ENCODE measurements at places on chromosomes 3 and 15. TPM values are rescaled to one million over a fixed set of nuclear protein-coding genes. Genes with fewer than 3 reads are reported as not detected.

DNA sequence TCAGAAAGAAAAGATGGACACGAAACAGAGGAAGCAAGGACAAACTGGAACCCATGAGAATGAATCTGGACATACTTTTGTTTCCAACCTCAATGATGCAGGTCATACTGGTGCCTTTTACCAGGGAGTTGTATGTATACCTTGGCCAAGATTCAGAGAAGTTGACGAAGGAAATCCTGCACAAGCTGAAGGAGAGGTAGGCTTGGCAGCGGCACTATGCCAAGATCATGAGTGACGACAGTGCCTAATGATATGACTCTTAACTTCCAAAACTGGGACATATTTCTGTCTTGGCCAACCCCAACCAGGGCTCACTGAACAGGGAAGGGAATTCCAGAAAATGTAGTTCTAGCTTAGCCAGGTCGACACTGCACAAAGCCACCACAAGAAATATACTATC, 149.2 kb upstream of the SLCO3A1 start:
- no peak for DNase-seq

Gene LRRN1
- 0.65 TPM for total RNA-seq

DNA sequence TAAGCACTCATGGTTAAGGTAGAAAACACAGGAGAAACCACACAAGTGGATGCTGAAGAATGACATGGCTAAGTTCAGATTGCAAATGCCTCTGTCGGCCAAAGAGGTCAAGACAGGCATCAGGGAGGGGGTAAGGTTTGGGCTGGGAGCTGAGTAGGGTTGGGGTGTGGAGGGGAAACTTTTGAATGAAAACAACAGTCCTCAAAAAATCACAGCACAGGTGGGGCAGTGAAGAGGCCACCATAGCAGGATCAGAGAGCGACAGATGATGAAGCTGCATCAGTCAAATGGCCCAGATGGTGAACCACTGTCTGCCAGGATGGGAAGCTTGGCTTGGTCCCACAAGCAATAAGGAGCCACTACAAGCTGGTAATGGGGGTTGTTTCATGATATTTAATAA, 74.9 kb downstream of the ADCY5 start:
- no peak for DNase-seq

Gene CCDC191
- 2.7 TPM for total RNA-seq

DNA sequence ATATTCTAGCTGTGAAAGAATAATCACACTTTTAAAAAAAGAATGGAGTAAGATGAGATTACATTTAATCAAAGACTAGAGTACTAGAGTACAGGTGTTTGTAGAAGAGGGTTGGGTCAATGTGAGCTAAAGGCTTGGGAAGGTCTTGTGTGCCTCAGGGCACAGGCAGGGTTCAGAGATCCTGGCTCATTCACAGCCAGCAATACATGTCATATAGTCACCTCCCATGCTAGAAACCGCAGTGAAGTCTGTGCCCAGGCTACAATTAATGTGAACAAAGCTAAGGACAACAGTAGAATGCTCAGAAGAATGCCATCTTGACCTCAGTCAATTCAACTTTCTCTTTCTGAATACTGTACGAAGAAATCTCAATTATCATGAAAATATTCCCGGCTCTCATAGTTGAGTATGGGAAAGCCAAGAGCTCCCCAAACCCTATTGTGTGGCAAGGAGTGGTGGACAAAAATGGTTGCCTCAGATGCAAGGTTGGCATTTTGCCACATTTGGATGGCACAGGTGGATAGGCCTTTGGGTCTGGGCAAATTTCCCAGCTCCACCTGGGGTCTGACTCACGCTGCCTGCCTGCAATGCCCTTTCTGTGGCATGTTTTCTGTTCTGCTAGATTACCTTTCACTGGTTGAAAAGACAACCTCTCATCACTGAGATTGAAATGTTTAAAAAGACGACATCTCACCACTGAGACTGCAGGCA, 70.2 kb downstream of the NMD3 start:
- no peak for DNase-seq

DNA sequence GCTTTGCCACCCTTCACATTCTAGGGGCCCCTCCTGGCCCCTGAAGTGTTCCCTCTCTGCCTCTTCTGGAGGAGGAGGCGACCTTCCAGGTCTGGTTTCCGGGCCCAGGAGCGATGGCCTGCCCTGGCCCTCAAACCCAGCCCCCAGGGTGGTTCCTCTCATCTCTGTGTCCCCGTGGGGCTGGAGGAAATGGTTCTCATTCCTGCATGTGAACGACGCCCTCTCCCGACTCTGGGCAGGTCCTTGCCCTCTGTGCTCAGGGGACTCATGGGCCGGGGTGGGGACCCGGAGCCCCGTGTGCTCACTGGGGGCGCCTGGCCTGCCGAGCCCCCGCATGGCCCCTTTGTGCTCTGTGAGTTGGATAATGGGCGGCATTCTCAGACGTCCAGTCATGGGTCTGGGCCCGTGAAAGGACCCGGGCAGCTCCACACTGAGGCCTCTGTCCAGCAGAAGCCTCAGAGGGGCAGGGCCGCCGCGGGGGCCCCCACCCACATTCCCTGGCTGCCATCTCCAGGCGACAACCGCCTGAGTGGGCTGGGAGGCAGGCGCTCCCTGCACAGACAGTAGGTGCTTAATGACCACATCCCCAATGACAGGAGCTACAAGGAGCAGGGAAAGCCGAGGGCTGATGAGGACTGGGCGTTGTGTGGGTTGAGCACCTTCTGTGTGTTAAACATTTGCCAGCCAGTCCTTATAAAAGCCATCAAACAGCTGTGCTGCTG, 5.5 kb upstream of the PLXND1 start:
- peak; percentile 92 for DNase-seq

Gene ZNF80
- total RNA-seq: not detected

DNA sequence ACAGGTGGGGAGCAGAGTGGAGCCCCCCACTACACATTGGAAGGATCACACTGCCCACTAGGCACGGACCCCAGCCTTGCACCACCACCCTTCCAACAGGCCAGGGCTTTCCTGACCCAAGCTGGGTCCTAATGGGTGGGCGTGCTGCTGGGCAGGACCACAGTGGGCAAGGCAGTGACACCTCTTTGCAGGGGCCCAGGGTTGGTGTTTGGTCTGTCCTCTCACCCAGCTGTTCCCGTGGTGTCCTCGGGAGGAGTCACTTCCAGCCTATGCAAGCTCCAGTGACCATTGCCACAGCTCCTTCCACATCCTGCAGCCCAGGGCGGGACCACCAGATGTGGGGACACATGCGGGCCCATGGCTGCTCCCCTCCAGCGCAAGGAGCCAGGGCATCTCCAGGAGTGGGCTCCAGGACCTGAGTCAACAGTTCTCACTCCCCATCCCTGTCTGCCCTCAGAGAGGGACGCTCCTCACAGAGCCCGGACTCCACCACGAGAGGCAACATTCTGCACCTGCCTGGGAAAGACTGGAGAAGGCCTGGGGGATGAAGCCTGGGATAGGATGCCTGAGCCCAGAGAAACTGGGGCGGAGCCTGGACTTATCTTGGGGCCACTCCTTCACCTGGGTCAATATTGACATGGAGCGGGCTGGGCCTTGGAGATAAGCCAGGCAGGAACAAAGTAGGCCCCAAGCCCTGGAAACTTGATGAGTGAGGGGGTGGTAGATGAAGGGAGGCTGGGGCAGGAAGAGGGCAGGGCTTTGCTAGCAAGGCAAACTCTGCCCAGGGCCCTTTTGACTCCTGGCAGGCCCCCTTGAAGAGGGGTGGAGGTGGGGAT, 3.9 kb upstream of the VILL start:
- no peak for DNase-seq

- DNase-seq: no peak
Measured at GRCh38 chr3:123750209-123750608, 133.9 kb downstream of the MYLK start.

DNA sequence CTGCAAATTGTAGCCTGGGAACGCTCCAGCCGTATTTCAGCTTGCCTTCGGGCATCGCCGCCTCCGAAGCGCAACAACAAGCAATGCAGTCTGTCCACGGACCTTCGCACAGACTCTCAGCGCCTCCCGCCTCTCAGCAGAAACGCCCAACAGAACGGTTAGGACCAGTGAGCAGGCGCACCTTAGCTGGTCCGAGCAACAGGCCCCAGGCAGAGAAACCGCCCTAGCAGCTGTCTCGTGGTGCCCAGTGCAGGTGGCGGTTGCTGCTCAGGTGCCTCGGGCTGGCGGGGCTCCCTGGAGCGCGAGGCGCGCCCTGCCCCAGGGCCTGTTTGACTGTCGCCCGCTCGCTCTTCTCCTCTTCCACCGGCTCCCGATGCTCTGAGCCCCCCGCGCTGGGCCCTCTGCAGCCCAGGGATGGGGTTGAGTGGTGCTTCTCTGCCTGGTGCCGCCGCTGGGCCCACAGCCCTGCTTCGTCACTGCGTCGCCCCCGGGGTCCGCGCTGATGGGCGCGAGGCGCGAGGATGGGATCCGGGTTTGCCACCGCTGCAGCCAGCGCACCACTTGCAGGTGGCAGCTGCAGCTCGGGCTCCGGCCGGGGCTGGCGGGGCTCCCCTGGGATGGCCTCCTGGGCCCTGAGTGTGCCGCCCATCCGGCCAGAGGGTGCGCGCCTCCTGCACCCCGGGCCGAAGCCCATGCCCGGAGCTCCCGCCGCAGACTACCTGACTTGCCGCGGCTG, 268.4 kb upstream of the FRG2C start:
- no peak for DNase-seq

DNA sequence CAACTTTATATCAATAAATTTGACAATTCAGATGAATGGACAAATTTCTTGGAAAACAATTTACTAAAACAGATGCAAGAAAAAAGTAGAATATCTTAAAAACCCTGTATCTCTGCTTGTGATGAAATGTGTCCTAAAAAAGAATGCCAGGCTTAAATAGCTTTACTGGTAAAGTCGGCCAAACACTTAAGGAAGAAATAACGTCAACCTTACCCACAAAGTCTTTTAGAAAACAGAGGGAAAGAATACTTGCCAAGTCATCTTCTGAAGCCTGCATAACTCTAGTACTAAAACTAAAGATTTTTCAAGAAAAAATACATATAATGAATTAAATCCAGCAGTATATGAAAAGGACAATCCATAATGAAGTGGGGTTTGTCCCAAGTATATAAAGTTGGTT, 111.1 kb downstream of the RASA2 start:
- DNase-seq: no peak

DNA sequence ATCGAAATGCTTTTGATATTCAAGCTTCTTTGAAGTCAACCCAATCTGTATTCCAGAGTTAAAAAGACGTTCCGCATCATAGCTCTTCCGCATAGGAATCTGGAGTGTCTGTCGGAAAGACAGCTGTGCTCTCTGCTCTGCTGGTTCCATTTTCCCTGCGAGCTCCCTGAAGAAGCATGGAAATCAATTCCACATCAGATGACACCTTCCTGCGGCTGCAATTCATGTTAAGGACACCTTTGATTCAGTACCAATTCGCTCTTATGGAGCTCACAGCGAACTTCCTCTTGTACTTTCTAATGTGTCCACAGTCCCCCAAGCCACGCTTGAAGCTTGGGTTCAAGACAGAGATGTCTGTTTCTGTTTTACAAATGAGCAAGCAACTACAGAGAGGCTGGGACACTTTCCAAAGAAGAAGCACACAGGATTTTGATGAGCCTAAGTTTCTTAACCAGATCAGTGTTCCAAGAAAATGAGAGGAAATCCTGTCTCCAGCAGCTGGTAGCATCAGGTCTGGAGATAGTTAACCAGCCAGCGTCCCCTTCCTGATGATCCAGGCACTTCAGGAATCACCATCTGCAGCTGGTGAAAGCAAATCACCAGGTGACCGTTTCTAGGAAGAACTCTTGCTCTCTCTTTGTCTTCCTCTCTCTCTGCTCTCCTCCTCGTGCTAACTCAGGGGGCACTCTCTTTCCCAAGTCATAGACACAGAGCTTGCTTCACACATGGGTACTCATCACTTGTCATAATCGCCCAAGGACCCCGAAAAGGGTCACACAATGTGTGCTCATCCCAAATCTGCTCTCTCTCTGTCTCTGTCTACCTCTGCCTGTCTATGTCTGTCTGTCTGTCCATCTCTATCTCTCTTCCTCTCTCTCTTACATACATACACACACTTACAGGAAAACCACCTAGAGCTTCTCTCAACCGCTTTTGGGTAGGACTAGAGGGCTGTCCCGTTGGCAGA, 281.8 kb downstream of the FAM43A start:
- no peak for DNase-seq

Measured in posterior vena cava (tissue), 2 donors.